ENCODE measurements at places on chromosomes 16 and 17.

- peak; percentile 37 for DNase-seq
Measured at GRCh38 chr17:2707721-2708584, 3.6 kb downstream of the CLUH start.

- peak; percentile 1 for DNase-seq
Measured at GRCh38 chr16:56515665-56516064, 4.2 kb downstream of the BBS2 start.

DNA sequence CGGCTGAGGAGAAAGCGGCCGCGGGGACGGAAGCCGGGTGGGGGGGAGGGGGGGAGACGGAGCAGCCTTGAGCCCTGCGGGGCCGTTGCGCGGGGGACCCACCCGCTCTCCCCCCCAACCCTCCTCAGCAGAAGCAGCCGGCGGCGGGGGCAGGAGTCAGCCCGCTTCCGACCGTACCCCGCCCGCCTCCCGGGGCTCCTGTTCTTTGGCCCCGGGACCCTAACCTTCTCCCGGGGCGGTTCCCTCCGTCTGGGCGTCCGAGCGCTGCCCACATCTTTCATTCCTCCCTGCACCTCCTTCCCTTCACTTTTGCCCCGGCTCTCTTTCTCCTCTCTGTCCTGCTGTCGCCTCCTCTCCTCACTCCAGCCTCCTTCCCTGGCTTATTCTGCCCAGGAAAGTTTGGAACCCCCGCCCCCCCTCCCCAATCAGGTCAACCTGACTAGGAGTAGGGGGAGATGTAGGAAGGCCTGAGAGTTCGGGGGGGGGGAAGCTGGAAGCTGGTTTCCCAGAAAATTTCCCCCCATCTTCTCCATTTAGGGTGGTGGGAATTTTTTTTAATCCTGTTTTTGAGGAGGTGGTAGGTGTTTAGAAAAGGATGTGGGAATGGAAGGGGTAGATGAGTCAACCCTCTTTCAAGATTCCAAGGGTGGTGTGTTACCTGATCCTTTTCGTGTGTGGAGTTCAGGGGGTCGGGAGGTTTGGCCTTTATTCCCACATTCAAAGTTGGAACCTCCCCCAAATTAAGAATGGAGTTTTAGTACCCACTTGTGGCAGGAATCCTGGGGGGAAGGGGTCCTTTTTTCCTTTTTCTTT, 427 bp upstream of the NLK start:
- peak; percentile 34 for DNase-seq

GRCh38 chr17:56045872-56046271, 107.4 kb upstream of the ANKFN1 start:
- no peak for DNase-seq

DNA sequence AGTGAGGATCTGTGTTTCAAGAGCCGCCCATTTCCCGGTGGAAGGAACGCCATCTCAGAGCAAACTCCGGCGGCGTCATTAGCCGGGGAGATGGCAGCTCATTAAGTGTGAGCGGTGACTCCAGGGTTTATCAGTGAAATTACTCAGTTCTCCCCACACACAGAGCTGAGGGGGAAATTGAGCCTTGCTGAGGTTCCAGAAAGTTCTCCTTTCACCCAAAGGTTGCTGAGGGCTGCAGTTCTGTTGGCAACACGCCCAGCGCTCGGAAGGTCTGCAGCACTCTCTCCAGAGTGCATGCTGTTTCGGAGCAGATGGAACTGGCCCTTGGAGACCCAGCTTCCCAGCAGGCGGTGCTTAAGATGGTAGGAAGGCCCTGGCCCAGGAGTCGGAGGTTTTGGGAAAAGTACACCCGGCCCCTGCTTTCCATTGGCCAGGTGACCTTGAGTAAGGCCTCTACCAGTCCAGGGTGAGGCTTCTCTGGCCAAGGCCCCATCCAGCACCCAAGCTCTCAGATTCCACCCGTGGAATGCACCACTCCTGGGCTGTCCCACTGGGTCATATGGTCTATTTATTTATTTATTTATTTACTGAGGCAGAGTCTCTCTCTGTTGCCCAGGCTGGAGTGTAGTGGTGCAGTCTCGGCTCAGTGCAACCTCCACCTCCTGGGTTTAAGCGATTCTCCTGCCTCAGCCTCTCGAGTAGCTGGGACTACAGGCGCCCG, 167.7 kb upstream of the CIBAR2 start:
- no peak for DNase-seq

- no peak for DNase-seq
Measured at GRCh38 chr17:81399481-81400153, 4.4 kb downstream of the BAHCC1 start.

DNA sequence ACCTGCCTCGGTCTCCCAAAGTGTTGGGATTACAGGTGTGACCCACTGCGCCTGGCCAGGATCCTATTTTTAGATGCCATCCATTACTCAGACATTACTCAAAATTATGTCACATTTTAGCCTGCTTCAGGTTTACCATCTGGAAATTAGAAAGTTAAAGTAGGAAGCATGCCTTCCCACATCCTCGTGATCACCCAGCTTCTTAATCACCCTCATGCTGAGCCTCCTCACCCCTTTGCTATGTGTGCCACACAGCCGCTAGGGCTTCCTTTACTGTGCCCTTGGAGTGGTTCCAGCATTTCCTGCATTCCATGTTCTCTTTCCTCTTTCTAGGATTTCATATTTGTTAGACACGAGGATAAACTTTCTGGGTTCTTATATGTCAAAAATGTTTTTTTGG, 9.3 kb downstream of the ADORA2B start:
- DNase-seq, result no peak

DNA sequence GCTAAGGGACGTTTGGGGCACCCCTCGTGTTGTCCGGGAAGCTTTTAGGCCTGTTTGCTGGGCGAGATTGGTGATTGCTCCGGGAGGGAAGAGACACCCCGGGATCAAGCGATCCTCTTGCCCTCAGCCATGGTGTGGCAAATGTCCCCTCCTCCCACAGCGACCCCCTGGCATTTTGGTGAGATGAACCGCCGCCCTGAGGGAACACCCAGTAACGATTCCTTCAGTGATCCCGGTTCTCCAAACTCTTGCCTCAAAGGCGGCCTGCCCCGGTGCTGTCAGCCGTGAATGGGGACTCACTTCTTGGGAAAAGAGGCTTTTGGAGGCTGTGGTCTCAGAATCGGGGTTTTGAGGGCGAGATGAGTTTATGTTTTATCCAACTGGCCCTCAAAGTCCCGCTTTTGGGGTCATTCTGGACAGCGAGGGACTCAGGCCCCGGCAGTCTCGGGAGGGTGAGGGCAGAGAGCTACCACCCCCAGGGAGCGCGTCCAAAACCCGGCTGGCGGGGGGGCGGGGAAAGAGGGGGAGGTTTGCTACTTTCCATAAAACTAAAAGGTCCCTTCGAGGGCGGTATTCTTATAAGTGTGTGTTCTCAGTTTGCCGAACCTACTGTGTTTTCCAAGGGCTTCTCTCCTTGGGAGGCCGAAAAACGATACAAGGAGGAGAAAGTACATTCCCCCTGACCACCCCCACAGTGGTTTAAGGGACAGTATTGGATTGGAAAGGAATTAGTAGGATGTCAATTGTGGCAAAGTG, 232.7 kb downstream of the MRTFB start:
- no peak for DNase-seq

DNA sequence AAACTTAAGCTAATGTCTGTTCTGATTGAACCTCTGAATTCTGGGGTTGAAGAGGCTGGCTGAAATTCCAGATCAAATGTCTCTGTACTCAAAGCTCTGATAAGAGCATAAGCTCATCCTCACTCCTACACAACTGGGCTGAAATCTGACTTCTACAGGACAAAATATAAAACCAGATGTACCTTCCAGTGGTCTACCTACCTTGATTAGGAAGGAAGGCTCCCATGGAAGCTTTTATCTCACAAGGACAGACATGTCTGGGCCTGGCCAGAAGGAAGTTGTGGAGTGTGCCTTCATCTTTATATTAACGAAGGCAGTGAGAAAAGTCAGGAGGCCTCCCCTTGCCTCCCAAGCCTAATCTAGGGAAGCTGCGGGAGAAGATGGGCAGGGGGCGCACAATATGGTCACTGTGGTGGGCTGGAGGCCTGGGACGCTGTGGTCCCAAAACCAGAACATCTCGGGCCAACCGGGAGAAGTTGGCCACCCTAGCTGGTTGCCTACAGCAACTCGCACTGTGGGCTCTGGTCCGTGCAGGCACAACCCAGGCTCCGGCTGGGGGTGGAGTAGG, 55.6 kb upstream of the LRRC37A3 start:
- DNase-seq, result peak; percentile 41

DNA sequence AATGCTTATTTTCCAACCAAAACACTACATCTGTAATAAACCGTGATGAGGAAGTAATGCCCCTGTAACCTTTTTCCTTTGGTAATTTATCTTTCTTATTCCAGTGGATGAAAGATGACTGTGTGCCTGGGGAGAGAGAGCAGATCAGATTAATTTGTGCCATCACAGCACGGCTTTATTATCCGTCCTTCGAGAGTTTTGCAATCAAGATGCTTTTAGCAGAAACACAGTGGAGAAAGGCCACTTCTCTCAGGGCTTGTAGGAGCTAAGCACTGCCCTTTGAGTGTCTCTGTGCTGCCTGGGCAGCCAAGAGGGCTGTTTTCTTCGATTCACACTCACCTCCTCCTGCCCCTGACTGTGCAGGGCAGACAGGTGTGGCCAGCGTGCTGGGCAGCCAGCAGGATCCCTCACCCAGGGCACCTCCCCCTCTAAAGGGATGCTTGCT, 190.2 kb downstream of the PRKCA start:
- DNase-seq, result no peak

DNA sequence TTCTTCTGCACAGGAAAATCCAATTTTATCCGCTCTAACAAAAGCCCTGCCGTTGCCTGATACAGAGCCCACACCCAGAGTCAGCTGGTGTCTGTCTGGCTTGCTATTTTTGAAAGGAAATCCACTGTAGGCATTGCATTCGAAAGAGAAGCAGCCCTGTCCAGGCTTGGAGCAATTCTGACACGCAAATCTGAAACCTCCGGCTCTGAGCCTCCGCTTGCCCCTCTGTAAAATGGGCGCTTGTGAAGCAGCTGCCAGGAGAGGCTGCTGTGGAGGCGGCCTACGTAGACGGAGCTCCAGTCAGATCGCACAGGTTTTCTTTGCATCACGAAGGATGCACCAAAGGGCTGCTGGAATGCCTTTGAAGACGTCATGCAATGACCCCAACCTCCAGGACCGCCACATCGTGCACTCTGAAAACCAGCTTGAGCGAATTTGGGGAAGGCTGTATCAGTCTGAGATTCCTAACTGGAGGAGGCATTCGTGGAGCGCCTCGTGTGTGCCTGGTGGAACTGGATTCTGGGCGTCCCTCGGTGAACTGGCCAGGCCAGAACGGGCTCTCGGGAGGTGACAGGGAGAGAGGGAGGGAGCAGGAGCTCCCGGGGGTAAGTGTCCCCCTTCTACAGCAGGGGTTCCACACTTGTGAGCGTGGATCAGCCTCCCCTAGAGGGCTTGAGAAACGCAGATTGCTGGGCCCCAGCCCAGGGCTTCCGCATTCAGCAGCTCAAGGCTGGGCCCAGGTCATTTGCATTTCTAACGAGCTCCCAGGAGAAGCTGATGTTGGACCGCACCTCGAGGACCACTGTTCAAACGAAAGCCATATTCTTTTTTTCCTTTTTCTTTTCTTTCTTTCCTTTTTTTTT, 215.5 kb downstream of the MRTFB start:
- DNase-seq, result no peak

GRCh38 chr16:88549671-88550245, 20.4 kb upstream of the ZC3H18 start:
- DNase-seq, result no peak

DNA sequence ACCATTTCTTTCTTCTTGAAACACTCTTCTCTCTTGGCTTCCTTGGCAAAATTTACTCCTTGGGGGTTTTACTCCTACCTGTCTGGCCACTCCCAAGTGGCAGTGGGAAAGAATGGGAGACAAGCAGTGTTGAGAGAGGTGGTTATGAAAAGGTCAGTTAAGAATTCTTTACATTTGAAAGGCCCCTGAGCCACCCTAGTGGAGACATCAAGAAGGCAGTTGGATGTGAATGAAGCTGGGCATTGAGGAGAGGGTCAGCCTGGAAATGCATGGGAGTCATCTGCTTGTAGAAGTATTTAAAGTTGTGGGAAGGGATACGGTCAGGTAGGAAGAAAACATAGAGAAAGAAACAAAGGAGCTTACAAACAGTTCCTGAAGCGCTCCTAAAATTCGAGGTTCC, 42.3 kb upstream of the CCNF start:
- DNase-seq, result no peak

DNA sequence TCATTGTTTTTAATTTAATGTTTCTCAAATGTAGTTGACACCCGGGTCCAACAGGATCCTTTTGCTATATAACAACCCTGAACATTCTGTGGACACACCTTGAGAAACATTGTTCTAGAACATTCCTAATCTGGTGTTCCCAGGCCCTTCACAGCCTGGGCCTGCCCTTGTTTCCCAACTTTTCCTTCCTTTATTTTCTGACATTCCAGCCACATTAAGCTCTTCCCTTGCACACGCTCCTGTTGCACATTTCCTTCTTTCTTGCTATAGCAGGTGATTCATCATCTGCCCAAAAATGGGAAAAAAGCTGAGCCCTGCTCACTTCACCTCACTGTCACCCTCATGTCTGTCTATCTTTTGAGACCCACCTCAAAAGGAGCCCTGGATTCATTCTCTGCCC, 67.9 kb upstream of the MARCHF10 start:
- DNase-seq, result no peak

GRCh38 chr16:84828322-84828721, 8.5 kb downstream of the CRISPLD2 start:
- no peak for DNase-seq

DNA sequence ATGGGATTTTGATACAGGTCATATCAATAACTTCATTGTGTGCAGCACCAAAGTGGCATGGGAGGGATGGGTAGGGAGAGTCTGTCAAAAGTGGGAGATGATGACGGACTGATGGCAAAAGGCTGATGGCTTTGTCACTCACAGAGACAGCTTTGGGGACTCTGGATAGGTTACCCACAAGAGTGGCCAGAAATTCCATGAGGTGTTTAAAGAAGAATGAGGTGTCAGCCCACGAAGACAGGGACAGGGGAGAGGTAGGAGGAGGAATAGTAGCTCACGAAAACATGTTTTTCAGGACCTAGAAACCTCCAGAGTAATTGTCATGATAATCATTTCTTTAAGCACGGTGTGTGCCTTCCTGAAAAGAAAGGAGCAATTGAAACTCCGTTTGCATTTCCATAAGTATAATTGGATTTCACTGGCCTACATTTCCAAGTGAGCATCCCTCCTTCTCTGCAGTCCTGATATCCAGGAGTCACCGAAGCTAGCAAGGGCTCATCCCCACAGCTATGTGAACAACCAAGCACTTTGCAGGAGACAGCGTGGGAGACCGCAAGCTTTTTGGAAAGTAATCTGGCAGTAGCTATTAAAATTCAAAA, 60.0 kb downstream of the HSD17B2 start:
- DNase-seq, result no peak
